Mesothelial cell of epicardium (in vitro differentiated cells): ENCODE measurements at places on chromosomes 11 and 22. TPM values are rescaled to one million over a fixed set of nuclear protein-coding genes. Genes with fewer than 3 reads are reported as not detected.

GRCh38 chr11:64003807-64004589 lies 17.8 kb downstream of the OTUB1 start:
- DNase-seq, result no peak

Gene MS4A7
- not detected in 3 replicates for total RNA-seq

DNA sequence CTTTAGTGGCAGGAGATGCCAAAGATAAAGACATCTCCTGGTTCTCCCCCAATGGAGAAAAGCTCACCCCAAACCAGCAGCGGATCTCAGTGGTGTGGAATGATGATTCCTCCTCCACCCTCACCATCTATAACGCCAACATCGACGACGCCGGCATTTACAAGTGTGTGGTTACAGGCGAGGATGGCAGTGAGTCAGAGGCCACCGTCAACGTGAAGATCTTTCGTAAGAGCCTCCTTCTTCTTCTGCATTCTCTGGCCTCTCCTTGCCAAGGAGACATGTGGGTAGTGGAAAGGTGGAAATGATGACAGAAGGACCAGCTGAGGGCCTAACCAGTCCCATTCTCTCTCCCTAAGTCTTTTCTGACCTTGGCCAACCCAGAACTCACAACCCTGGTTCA lies 110.1 kb upstream of the TTC12 start:
- DNase-seq, result no peak

Gene TRIM77
- not detected in 3 replicates for total RNA-seq

Gene MS4A3
- total RNA-seq, result not detected in 3 replicates

DNA sequence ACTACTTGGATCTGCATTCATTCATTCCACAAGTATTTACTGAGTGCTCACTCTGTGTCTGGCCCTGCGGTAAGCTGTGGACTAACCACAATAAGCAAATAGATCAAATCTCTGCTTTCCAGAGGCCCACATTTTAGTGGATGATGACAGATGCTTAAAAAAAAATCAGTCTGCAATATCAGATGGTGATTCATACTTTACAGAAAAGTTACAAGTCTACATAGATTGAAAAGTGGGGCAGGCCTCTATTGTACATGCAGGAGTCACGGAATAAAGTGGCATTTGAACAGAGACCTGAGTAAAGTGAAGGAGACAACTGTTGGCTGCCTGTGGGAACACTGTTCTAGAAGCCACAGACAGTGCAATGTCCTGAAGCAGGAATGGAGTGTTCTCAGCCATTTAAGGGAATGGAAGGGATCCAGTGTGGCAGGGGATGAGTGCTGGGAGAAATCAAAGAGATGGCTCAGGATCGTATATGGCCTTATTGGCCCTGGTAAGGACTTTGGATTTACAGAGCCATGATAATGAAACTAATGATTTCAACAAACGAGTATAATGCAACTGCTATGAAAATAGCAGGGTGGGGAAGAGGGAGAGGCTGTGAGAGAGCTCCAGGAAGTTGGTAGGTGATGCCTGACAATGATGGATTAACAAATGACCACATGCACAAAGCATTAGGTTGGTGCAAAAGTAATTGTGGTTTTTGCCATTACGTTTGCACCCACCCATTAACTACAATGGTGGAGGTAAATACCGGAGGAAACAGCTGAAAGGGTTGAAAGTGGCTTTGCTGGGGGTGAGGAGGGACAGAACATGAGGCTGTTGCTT lies 31.1 kb downstream of the TMEM45B start:
- no peak for DNase-seq

- no peak for DNase-seq
These were observed 45.3 kb downstream of the CHRDL2 start for GRCh38 chr11:74685905-74686304.

Gene OLFML1
- total RNA-seq, result 45.3 to 47.7 TPM (median 45.6 TPM) in 3 replicates

DNA sequence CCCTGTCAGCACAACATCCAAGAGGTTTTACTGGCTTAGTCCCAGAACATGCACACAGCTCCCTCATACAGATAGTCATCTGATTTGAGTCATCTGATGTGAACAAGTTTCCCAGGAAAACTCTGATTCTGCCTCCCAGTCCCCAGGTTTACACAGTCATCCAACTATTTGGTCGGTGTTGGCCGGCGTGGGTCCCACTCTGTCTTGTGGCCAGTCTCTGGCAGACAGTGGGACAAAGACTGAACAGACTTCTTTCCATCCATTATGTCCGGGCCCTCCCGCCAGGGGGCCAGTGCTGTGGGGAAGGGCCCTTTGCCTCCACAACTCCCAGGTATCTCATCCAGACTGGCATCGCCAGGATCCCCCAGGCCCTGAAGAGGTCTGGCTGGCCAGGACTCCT lies 60.0 kb downstream of the BTG4 start:
- no peak for DNase-seq

DNA sequence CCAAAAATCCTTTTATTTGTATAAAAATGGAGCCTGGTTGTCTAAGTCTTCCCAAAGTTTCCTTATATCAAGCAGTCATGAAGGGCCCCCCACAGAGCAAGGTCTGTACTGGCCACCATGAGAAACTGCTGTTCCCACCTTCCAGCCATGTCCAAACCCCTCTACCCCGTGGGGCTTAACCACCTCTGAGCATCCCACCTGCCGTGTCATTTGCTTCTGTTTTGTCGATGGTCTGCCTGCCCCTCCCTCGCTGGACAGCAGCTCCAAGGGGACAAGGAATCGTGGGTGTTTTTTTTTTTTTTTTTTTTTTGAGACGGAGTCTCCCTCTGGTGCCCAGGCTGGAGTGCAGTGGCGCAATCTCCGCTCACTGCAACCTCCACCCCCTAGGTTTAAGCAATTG lies 11.1 kb upstream of the ANO1 start:
- DNase-seq, result no peak

- DNase-seq, result no peak
These were observed 36.0 kb upstream of the FADD start for GRCh38 chr11:70167120-70167519.

GRCh38 chr11:74004759-74005615 lies 3.9 kb downstream of the UCP3 start:
- no peak for DNase-seq

GRCh38 chr22:38098410-38099249 lies 11.9 kb downstream of the BAIAP2L2 start:
- DNase-seq, result no peak

DNA sequence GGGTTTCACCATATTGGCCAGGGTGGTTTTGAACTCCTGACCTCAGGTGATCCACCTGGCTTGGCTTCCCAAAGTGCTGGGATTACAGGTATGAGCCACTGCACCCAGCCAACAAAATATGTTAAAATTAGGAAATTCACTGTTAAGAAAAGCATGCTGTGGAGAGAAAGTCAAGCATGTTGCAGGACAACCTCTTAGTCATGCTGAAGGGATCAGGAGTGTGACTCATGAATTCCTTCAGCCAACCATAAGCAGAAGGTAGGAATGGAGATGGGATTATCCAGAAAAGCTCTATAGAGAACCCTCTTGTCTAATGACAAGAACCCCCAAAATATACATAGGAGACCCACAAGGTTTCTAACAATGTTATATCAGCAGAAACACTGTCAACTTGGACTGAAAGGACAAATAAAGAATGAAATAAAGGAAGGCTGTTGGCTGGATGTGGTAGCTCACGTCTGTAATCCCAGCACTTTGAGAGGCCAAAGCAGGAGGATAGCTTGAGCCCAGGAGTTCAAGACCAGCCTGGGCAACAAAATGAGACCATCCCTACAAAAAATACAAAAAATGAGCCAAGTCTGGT lies 16.0 kb downstream of the MRTFA start:
- DNase-seq, result no peak

DNA sequence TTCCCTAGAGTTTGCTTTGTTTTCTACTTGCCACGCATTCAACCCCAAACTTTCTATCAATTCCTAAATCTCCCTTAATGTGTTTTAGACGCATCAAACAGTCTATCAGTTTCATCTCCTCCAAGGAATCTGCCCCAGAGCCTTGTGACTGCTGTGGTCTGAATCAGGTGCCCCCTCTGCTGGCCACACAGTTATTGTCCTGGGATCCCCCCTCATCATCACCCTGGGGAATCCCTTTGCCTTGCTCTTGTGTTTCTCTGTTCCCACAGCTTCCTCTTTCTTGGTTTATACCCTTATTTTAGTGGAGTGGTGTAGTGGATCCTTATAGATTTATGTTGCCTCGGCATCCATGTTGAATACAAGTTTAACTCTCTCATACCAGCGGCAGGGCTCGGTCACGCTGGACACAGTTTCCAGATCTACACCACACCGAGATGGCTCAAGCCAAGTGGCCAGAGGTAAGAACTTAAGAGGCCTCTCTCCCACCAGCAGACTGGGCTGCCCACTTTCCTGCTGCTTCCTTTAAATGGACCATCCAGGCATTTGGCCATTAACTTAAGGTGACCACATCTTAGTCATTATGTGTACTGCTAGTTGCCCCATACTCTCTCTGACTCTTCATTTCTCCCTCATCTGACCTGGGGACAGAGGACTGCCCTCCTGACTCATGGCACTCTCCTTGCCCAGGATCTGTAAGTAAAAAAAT lies 8.2 kb downstream of the UPB1 start:
- DNase-seq, result no peak

- DNase-seq, result no peak
These were observed 162.0 kb upstream of the SORL1-AS1 start for GRCh38 chr11:121614636-121615240.

DNA sequence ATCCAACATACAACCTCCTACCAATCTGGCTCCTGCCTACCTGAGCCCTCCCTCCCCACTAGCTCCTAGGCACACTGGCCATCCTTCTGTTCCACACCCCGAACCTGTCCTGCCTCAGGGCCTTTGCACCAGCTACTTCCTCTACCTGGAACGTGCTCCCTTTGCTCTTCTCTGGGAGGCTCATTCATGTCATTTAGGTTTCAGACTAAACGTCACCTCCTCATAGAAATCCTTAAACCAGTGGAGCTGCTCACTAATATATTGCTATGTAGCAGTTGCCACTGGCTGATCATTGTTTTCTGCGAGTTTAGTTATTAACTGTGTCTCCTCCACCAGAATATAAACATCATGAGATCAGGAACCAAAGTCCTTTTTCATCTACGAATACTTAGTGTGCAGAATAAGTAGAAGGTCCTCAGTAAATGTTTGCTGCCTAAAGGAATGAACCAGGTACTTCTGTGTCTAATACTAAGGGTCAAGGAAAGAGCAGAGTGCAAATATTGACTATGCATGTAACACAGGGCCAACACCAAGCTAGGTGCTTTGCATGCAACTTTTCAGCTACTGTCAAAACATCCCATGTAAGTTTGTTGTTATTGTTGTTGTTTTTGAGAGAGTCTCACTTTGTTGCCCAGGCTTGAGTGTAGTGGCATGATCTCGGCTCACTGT lies 277.6 kb upstream of the SYN3 start:
- DNase-seq, result no peak

DNA sequence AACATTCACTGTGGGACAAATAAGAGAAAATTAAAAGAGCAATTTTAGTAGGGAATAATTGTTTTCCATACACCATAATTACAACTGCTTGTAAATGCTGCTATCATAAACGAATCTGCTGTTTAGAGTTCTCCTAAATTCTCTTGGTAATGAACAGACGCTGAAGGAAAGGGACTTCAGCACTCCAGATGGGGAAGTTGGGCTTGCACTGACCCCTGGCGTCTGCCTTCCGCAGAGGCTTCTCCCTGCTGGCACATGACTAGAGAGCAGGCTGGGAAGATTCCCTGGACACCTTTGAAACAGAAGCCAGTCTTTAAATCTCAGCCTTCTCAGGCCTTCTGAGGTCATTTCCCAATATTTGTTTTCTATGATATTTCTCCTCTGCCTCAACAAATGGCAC lies 84.1 kb downstream of the NXPE2 start:
- DNase-seq, result peak; percentile 78

Gene DNAJB7
- not detected in 3 replicates for total RNA-seq

- DNase-seq, result no peak
These were observed 1069.7 kb upstream of the CCDC90B start for GRCh38 chr11:84355911-84356310.

DNA sequence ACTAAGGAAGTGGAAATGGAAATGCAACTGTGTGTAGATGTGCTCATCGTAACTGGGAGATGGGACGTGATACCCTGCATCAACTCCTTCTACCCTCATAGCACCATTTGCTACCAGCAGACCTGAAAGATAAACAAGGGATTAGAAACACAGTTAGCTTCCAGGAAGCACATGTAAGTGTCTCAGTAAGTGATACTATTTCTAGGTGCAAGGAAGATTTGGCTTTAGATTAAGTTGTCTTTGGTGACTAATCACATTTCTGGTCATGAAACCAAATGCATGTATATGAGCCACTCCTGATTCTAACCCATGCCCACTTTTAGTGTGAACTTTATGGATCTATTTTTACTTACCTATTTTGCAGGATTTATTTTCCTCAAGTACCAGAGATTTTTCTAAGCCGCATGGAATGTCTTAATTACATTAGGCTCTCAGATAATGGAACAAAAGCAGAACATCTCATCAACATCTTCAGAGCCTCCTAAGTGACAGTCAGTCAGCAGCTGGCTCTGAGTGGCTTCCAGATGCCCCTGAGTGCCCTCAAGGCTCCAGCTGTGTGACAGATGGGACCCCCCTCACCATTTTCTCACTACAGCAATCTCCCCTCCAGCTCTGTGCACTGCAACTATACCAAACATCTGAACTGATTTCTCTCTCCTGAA lies 21.2 kb downstream of the SLC5A12 start:
- no peak for DNase-seq

Gene SNX32
- total RNA-seq, result 6.8 to 10.7 TPM (median 7.5 TPM) in 3 replicates

DNA sequence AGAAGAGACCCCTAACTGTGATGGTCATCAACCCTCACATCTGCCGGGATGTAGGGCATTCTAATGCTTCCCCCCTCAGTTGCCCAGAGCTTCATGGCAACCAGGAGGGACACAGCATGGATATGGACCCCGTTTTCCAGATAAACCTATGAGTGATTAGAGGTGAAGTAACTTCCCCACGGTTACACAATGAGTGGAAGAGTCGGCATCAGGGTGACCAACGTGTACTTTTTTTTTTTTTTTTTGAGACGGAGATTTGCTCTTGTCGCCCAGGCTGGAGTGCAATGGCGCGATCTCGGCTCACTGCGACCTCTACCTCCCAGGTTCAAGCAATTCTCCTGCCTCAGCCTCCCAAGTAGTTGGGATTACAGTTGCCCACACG lies 25.0 kb downstream of the TXN2 start:
- DNase-seq, result no peak

GRCh38 chr22:23497016-23497885 lies 82.8 kb downstream of the IGLL1 start:
- peak; percentile 20 for DNase-seq

GRCh38 chr22:48907591-48907990 lies 920.1 kb downstream of the BRD1 start:
- DNase-seq, result no peak

Gene CRYBA4
- not detected in 3 replicates for total RNA-seq
